ENCODE measurements at places on chromosomes 6 and 20.

DNA sequence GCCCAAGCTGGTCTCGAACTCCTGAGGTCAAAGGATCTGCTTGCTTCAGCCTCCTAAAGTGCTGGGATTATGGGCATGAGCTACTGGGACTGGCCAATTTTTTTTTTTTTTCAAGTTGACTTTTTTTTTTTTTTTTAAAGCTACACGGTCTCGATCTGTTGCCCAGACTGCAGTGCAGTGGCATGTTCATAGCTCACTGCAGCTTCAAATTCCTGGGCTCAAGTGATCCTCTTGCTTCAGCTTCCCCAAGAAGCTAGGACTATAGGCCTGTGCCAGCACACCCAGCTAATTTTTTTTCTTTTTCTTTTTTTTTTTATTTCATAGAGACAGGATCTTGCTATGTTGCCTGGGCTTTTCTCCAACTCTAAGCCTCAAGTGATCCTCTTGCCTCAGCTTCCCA, 59.5 kb downstream of the NCOA3 start:
- peaks cover 18% of the 10 kb centered on the region for H3K36me3 ChIP-seq
- H3K27me3 ChIP-seq = no peaks in the 10 kb centered on the region
- no peak for DNase-seq
- no peak overlapping the region for H3K4me3 ChIP-seq

DNA sequence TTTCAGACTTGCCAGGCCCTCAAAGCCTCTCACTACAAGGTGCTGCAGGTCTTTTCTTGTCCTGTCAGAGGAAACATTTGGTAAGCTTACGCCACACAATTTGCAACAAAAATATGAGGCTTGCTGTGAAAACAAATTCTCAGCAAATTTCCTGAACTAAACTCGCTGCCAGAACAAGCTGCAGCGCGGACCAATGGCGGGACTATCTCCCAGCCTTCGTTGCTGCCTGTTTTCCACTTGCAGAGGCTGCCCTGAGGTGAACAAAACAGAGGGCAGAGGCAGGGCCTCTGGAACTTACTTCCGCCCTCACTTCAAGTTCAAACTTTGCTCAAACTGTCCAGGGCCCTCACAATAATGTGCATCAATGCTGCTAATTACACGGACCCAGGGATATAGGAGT, 12.4 kb downstream of the UQCC2 start:
- no peak for DNase-seq
- peak overlapping the region; percentile 73 for H3K27ac ChIP-seq
- H3K4me1 ChIP-seq = peaks cover 71% of the 10 kb centered on the region

DNA sequence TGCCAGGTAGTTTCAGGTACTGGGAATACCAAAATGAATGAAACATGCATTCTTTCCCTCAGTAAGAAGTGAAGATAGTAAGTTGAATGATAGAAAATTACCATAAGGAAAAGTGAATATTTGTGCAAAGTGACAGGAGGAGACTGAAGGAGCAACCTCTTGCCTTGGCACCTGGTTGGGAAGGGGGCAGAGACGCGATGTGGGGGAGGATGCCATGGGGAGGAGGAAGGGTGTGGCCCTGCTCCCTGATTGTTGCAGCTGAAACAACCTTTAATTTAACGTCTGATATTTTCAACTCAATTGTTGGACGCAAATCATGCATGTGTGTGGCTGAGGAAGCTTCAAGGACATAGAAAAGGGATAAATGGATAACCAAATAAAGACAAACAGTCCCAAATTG, 72.1 kb upstream of the ENPP5 start:
- DNase-seq = no peak
- H3K36me3 ChIP-seq = no peaks in the 10 kb centered on the region
- no peak overlapping the region for H3K4me3 ChIP-seq
- H3K4me1 ChIP-seq = peaks cover 2% of the 10 kb centered on the region
- H3K27me3 ChIP-seq = peaks cover 6% of the 10 kb centered on the region
- H3K27ac ChIP-seq = no peak overlapping the region

DNA sequence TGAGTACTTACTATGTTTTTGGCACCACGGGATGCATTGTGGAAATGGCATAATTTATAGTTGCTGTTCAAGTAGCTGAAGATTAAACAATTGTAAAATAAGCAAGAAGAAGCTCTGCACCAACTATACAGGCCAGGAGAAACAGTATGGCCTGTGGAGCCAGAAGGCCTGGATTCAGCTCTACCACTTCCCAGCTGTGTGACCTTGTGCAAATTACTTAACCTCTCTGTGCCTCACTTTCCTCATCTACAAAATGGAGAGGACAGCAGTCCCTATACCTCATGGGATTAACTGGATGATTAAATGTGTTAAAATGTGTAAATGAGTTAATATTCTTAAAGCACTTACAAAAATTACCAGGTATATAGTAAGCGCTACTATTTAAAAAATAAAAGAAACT, 49.1 kb downstream of the CNKSR3 start:
- peaks cover 5% of the 10 kb centered on the region for H3K27me3 ChIP-seq
- DNase-seq = no peak
- H3K27ac ChIP-seq = no peak overlapping the region
- no peaks in the 10 kb centered on the region for H3K4me1 ChIP-seq

DNA sequence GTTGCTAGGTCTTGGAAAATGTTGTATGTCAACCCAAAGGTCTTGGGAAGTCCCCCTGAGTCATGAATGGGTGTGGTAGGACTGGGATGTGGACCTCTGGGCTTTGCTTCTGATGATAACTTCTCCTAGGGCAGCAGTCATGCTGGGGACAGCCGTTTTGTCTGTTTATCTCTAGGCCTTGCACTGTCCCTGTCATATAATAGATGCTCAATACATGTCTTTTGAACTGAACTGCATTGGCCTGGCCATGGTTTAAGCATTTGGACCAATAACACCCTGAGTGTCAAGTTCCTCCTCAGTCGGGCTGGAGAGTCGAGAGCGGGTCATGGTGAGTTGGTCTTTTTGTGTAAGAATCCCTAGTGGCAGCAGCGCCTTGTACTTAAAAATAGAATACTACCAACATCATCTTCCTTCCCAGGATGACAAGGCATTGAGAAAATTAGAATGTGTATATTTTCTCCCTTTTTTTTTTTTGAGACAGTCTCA, 43.1 kb downstream of the E2F3 start:
- H3K4me3 ChIP-seq = no peak overlapping the region
- peaks cover 19% of the 10 kb centered on the region for H3K4me1 ChIP-seq
- no peak for DNase-seq
- H3K36me3 ChIP-seq = peaks cover 54% of the 10 kb centered on the region
- no peak overlapping the region for H3K27ac ChIP-seq

DNA sequence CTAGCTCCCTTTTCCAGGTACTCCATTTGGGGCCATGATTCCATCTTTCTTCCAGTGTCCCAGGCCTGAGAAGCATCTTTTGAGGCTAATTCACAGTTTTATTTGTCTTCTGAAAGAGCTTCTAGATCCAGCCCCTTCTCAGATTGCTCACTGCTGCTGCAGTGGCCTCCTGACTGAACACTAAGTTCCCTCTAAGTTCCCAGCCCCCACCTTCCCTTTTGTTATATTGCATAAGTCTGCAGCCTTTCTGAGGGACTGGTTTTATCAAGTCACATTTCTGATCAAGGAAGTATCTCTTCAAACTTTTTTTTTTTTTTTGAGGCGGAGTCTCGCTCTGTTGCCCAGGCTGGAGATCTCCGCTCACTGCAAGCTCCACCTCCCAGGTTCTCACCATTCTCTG, 10.7 kb downstream of the MAPRE1 start:
- no peak overlapping the region for H3K27ac ChIP-seq

GRCh38 chr20:23114448-23115082, 28.4 kb upstream of the CD93 start:
- no peaks in the 10 kb centered on the region for H3K36me3 ChIP-seq
- no peak for DNase-seq
- H3K4me3 ChIP-seq = no peak overlapping the region
- H3K4me1 ChIP-seq = no peaks in the 10 kb centered on the region
- H3K27me3 ChIP-seq = no peaks in the 10 kb centered on the region
- no peak overlapping the region for H3K27ac ChIP-seq

- H3K36me3 ChIP-seq = no peaks in the 10 kb centered on the region
- no peak overlapping the region for H3K4me3 ChIP-seq
- H3K27me3 ChIP-seq = no peaks in the 10 kb centered on the region
- DNase-seq = no peak
- H3K27ac ChIP-seq = no peak overlapping the region
Observed at GRCh38 chr6:97775012-97775411, 492.0 kb upstream of the MMS22L start.

DNA sequence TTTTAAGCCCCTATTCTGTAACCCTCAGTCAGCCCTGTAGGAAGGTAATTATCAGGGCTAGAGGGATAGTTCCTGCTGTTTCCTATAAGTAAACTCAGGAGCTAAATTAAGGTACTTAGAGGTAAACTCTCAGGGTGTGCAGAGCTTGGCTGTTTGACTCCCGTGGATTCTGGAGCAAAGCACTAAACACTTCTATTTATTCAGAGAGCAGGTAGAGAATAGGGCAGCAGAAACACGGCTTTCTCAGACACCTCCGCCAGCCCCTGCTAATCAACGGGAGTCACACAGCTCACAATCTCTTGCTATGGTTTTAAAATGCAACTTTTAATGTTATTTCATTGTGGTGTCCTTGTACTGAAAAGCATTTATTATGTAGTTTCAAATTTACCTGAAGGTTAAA, 21.8 kb downstream of the PRKN start:
- H3K36me3 ChIP-seq = no peaks in the 10 kb centered on the region
- no peaks in the 10 kb centered on the region for H3K4me1 ChIP-seq
- H3K4me3 ChIP-seq = no peak overlapping the region
- no peak overlapping the region for H3K27ac ChIP-seq
- DNase-seq = no peak

- peak overlapping the region; percentile 98 for H3K27ac ChIP-seq
- H3K27me3 ChIP-seq = no peaks in the 10 kb centered on the region
- peaks cover 24% of the 10 kb centered on the region for H3K4me1 ChIP-seq
- no peaks in the 10 kb centered on the region for H3K36me3 ChIP-seq
Observed at GRCh38 chr6:45378334-45378926, 696 bp upstream of the SUPT3H start.

All from activated CD4-positive, alpha-beta T cell treated with anti-CD3 and anti-CD28 coated beads, Interleukin-2, amount 10 ng/mL, durations not matched to agents 7 days and 5 days (primary cell).